EH (cell line): ENCODE measurements at places on chromosomes 5 and 9.
A peak's percentile ranks its signal among the peaks of the same experiment; 100 is the strongest.

- no peak for DNase-seq
Observed at GRCh38 chr5:128109138-128109537, 25.6 kb downstream of the SLC12A2 start.

GRCh38 chr5:143898916-143899591 is 87.1 kb downstream of the HMHB1 start:
- DNase-seq = no peak

DNA sequence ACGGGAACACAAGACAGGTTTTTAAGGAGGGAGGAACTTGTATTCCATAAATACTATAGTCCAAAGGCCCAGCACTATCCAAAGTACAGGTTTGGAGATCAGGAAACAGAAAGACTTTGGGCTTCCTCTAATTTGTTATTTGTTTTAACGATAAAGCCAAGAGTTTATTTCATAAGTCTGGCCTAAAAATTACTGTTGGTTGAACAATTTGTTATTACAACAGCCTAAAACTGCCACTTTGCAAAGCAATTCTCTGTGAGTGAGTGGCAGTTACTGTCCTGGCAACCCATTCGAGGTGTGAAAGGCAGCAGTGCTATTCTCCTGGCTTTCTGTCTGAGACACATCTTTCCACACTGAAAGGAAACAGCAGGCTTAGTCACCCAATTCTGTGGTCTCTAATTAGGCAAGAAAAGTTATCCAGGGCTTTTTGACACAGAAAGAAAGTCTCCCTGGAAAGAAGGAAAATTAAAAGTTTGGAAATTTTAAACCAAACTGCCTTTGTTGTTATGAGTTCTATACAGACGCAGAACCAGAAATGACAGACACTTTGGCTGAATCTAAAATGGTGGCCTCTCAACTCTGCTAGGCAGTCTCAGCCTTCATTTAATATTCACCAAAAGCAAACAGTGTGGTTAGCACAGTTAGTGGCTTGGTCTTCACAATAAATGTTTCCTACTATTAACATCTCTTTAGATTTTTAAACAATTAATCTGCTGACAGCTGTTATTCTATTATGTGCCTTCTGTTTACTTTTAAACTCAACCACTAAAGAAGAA is 33.9 kb downstream of the PSMB7 start:
- DNase-seq = peak; percentile 68

GRCh38 chr9:72315089-72315509 is 49.9 kb downstream of the ZFAND5 start:
- DNase-seq = peak; percentile 58

DNA sequence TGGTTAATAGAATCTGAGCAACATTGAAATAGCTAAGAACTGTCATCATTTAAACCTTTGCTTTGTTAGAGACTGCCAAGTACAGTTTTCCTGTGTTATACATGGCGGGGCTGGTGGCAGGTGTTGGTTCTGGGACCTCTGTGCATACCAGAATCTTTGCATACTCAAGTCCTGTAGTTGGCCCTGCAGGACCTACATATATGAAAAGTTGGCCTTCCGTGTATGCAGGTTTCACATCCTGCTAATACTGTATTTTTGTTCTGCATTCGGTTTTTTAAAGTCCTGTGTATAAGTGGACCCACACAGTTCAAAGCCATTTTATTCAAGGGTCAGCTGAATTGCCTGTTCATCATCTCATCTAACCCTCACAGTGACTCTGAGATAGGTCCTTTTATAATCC is 36.4 kb downstream of the LARP1 start:
- DNase-seq = no peak

GRCh38 chr5:66945389-66946349 is 250.9 kb downstream of the CD180 start:
- no peak for DNase-seq
